ENCODE measurements at places on chromosomes 3 and 15. TPM values are rescaled to one million over a fixed set of nuclear protein-coding genes. Genes with fewer than 3 reads are reported as not detected.

The WDR48 gene
- 24.1 TPM for total RNA-seq

The AADACL2 gene
- total RNA-seq = 2.8 TPM

The LDHAL6B gene
- total RNA-seq = not detected

The GCSAM gene
- not detected for total RNA-seq

The FBXO40 gene
- 0.32 TPM for total RNA-seq

The ACP3 gene
- total RNA-seq = 4.1 TPM

The STAB1 gene
- 283 TPM for total RNA-seq

The FAM81A gene
- total RNA-seq = 0.72 TPM

The FANCD2OS gene
- total RNA-seq = not detected

The SOX14 gene
- total RNA-seq = not detected

The CPLX3 gene
- not detected for total RNA-seq

The SERPINI2 gene
- not detected for total RNA-seq
